ENCODE measurements at places on chromosomes 2 and 18.

DNA sequence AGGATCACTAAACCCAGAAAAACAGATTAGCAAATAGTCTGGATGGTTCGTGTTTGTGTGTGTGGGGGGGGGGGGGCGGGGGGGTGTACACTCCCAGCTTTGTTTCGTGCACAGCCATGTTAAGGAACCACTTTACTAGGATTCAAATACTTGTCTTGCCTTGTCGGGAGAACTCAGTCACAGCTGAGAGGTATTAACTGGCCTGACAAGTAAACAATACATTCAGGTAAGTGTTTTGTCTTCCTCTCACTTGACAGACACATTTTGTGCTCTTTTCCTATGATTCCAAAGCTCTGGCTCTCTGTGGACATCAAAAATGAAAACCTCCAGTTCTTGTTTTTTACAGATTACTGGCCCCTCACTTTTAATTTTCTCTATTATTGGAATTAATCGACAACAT is 173.5 kb downstream of the LRP1B start:
- no peak overlapping the region for H3K4me3 ChIP-seq
- no peaks in the 10 kb centered on the region for H3K36me3 ChIP-seq
- DNase-seq, result no peak
- H3K4me1 ChIP-seq, result no peaks in the 10 kb centered on the region

GRCh38 chr2:218863021-218863520 is 3.5 kb downstream of the WNT6 start:
- H3K4me1 ChIP-seq, result no peaks in the 10 kb centered on the region
- peaks cover under 1% of the 10 kb centered on the region for H3K27me3 ChIP-seq
- no peaks in the 10 kb centered on the region for H3K36me3 ChIP-seq
- no peak overlapping the region for H3K4me3 ChIP-seq
- no peak for DNase-seq
- H3K27ac ChIP-seq, result no peak overlapping the region

GRCh38 chr2:66488946-66489345 is 54.0 kb downstream of the MEIS1 start:
- DNase-seq, result no peak
- no peak overlapping the region for H3K4me3 ChIP-seq
- H3K36me3 ChIP-seq, result no peaks in the 10 kb centered on the region
- no peaks in the 10 kb centered on the region for H3K27me3 ChIP-seq

DNA sequence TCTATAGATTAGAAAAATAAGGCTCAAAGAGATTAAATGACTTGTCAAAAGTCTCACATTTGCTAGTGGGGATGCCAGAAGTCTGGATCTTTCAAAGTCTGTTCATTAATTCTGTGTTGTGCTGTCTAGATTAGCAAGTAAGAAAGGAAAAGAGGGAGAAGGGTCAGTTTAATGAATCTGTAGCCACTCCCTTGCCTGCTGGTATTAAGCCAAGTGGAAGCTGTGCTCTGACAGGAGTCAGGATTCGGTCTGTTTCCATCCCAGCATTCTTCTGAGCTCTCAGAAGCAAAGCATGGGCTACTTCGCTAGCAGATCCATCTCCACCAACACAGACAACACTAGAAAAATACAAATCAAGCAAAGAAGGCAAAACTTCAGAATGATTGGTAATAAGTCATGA is 98.5 kb downstream of the CERKL start:
- H3K27me3 ChIP-seq, result no peaks in the 10 kb centered on the region
- no peak for DNase-seq
- no peaks in the 10 kb centered on the region for H3K36me3 ChIP-seq
- H3K4me3 ChIP-seq, result no peak overlapping the region
- no peak overlapping the region for H3K27ac ChIP-seq
- H3K4me1 ChIP-seq, result no peaks in the 10 kb centered on the region

DNA sequence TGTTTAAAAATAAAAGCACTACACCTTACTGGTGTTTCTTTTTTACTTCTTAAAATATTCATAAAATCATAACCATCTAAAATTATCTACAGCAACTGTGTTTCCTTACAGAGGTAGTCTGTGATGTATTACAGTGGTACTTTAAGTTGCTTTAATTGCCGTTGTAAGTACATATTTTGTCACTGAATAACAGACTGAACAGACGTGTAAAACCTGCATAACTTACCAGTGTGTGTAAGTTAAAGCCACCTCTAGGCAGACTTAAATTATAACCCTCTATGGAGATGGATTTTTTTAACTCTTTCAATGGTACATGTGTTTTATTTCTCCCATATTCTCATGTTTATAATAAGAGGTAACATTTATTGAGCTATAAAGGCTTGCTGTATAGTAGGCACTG is 166.8 kb downstream of the NR4A2 start:
- no peak for DNase-seq
- no peak overlapping the region for H3K4me3 ChIP-seq
- no peaks in the 10 kb centered on the region for H3K27me3 ChIP-seq

DNA sequence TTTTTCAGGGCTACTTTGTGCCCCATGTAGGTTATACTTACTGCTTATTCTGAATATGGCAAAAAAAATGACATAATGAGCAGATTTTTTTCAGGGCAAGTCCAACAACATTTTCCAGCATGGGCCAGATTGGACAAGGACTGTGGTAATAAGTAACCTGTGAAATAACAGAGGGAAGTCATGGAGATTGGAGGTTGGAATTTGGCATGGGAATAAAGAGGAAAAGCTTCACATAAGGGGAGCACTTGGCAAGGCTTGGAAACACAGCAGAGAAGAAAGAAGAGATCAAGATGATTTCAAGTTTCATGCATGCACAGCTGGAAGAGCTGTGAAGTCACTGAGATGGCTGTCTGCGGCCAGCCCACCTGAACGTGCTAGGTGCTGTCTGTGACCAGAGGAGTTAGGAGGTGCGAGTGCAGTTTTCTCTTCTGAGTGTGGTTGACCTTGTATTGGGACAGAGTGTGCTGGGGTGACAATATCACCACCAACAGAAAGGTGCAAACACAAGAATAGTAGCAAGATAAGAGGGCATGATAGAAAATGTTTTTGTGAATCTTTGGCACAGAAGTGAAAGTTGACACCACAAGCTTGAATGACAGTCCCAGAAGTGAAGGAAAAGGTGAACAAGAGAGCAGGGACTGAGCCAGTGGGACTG is 71.1 kb upstream of the DSC1 start:
- H3K4me1 ChIP-seq, result no peaks in the 10 kb centered on the region
- no peak for DNase-seq
- no peak overlapping the region for H3K27ac ChIP-seq
- H3K27me3 ChIP-seq, result no peaks in the 10 kb centered on the region

DNA sequence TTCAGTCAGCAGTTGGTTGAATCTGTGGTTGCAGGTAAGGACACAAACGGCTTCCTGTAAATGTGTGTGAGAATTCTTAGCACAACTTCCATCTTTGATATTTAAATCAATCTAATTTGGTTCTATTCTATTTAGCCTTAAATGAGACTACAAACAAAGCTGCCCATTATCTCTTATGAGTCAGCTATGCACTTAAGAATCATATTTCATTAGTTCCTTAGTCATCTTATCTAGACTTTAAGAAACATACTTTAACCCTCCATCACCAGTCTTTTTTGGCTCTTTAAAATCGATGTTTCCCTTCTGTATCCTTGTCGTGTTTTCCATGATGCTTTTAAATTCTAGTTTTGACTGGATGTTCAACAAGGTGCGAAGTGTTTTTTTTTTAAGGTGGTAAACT is 114.4 kb upstream of the TMEM200C start:
- H3K27ac ChIP-seq, result no peak overlapping the region
- no peaks in the 10 kb centered on the region for H3K27me3 ChIP-seq
- no peaks in the 10 kb centered on the region for H3K36me3 ChIP-seq

GRCh38 chr2:28172114-28172898 is 220.4 kb upstream of the FOSL2 start:
- no peaks in the 10 kb centered on the region for H3K4me1 ChIP-seq
- H3K27ac ChIP-seq, result no peak overlapping the region
- no peak overlapping the region for H3K4me3 ChIP-seq
- DNase-seq, result no peak

DNA sequence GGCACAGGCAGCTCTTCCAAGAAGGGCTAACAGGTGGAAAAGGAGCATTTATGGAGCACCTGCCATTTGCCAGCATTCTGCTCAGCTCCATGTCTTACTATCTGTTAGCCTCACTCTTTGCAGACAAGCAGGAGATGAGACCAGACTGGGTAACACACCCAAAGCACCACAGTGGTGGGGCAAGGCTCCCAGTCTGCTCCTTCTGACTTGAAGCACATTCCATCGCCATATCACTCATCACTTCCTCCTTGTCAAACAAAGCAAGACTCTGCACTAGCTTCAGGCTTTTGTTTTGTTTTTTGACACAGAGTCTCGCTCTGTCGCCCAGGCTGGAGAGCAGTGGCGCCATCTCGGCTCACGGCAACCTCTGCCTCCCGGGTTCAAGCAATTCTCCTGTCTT is 182.8 kb downstream of the MGAT5 start:
- DNase-seq, result no peak
- no peak overlapping the region for H3K27ac ChIP-seq
- no peak overlapping the region for H3K4me3 ChIP-seq
- H3K27me3 ChIP-seq, result no peaks in the 10 kb centered on the region

- no peak overlapping the region for H3K4me3 ChIP-seq
- no peaks in the 10 kb centered on the region for H3K36me3 ChIP-seq
- no peak for DNase-seq
- H3K27me3 ChIP-seq, result peaks cover 8% of the 10 kb centered on the region
- no peaks in the 10 kb centered on the region for H3K4me1 ChIP-seq
These were observed 367.4 kb upstream of the MYT1L start for GRCh38 chr2:2698182-2699120.

Measured in DND-41 (cell line).